Left kidney (tissue), 8 donors: ENCODE measurements at places on chromosomes 2 and 18.
A peak's percentile ranks its signal among the peaks of the same experiment; 100 is the strongest.

GRCh38 chr2:234626566-234627130 is 129.8 kb upstream of the ARL4C start:
- no peak for DNase-seq

GRCh38 chr2:159616286-159616701 is at the start of gene BAZ2B:
Gene BAZ2B, minus strand, starts transcription at chr2:159616548. Its CDS starts 137,829 bp downstream, at chr2:159478719.
- DNase-seq = peak; percentile 81

GRCh38 chr2:168550670-168551069 is 94.6 kb downstream of the CERS6 start:
- no peak for DNase-seq

DNA sequence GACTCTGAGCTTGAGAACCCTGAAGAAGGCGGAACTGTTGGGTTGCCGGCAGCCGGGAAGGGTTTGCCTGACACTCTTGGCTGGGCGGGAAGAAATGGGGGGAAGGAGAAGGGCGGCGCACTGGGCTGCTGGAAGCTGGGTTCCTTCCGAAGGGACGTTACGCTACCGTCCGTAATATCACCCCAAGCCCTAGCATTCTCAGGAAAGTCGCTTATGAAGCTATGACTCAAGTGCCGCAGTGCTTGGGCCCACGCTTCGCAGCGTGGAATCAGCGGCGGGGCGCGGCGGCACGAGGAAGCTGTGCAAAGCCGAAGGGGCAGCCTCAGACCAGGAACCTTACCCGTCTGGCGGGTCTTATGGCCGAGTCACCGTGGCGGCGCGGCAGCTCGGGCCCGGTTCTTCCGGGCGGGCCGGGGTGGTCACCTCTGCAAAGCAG is 50.2 kb upstream of the SIGLEC15 start:
- peak; percentile 81 for DNase-seq

- DNase-seq = no peak
These were observed 51.9 kb upstream of the SPTBN1 start for GRCh38 chr2:54404270-54404669.
